ENCODE measurements at places on chromosomes 3 and 15.

DNA sequence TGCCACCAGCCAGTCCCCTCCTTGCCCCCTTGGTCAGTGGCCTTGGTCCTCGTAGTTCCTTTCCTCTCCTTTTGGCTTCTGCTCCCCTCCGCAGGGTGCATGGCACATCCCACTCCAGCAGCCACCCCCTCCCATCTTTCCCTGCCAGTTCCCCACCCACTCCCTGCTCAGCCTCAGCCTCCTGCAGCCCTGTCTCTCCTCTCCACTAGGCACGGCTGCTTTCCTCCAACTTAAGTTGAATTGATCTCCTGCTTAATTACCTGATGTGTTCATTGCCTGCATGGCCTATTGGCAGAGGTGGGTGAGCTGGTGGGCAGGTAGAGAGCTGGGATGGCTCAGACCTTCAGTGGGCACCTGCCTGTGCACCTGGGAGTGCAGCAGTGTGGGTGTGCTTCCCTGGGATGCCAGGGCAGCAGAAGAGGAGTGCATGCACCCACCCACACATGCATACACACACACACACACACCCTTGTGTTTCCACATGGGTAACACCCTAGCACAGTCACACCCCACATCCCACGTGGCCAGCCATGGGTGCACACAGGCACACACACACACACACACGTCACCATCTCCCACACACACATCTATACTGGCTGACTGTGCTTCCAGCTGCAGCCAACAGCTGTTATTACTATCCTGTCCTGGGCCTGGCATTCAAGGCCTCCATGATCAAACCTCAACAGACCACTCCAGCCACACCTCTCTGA lies 30.9 kb downstream of the C3orf18 start:
- DNase-seq, result no peak

GRCh38 chr15:69482686-69483256 lies 30.2 kb downstream of the RPLP1 start:
- no peak for DNase-seq

DNA sequence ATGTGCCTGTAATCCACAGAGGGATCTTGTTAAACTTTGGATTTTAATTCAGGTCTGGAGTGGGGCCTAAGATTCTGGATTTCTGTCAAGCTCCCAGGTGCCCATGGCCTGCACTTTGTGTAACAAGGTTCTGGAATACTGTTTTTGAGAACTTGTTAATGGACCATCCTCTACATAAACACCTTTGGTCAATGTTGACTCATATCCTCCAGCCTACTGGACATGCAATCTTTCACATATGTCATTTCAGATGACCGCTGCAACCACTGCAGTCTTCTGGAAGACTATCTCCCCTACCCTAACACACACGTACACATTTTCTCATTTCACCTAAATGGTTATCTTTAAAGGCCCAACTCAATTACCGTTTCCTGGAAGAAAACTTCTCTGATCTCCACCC lies 302.1 kb upstream of the TPRG1 start:
- no peak for DNase-seq

DNA sequence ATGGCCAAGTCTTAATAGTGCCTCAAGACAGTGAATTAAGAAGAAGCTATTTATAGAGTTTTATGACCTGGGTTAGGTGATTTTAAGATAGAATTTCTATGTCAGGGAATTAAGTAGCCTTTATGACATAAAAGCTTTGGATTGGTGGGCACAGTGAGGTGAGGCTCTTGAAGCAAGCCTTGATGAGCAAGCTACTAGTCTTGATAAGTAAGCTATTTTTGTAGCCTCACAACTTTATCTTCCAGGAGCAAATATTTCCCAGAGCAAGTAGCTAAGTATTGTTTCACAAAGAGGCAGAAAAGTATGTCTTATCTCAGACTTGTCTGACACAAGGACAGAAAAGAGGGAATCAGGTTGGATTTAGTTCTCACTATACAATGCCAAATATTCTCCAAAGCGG lies 491.7 kb upstream of the RASGRP1 start:
- no peak for DNase-seq

GRCh38 chr15:50750227-50750705 lies 15.2 kb downstream of the SPPL2A start:
- no peak for DNase-seq

DNA sequence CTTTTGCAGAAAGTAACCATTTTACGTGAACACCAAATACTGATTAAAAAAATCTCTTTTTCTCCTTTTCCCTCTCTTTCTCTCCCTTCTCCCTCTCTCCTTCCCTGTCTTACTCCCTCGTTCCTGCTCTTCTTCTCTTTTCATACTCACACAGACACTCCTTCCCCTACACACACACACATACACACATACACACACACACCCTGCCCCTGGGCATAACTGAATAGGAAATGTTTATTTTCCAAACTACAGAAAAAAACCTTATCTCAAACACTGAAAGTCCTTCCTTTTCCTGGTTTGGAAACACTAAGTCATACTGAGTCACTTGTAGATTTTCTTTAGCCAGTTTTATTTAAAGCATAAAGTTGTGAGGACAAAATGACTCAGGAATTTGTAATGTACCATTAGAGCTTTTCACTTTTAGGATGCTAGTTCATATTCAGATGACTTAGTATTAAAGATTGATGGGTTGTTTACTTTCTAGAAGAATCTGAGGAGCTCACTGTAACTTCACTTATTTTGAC lies 62.4 kb downstream of the MBNL1 start:
- peak; percentile 57 for DNase-seq

DNA sequence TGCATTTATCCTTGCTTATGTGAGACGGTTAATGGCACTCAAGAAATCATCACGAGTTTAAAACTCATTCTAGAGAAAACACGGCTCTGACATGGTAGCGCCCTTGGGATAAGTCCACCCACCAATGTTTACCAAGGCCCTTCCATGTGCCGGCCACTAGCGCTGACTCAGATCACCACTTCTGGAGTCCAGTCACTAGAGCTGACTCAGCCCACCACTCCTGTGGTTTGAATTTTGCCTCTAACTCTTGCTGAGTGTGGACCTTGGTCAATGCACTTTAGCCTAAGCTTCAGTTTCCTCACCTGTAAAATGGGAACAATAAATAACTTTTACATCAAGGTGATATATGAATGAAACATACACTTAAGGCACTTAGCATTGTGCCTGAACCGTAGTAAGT lies 358.4 kb upstream of the PROK2 start:
- DNase-seq, result no peak

- DNase-seq, result peak; percentile 92
Measured at GRCh38 chr3:157248590-157249422, 88.9 kb upstream of the CCNL1 start.

GRCh38 chr3:49869525-49870126 lies at the start of gene CAMKV:
Gene CAMKV, minus strand, starts transcription at chr3:49869906. Its CDS starts 7,518 bp downstream, at chr3:49862388.
- DNase-seq, result no peak

DNA sequence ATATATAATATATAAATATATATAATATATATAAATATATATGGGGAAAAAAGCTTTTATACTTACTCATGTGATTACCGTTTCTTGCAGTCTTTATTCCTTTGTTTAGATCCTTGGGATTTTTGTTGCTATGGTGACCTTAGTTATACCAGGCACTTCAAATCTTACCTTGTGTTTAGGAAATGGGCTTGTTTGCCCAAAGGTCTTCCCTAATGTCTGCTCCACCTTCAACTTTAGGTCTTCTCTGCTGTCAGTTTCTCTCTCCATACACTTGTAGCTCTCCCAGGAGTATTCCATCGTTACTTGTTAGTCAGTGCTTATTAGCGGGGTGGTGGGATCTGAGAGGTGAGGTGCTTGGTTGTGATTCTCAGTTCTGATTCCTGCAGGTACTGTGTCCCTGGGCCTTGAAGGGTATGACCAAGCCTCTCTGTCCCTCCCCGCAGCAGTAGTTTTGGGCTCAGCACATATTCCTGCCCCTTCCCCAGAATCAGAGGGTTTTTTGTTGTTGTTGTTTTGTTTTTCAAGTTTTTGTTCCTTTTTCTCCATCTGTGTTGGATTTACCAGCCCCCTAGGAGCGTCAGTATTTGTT lies 9.6 kb upstream of the LAMP3 start:
- DNase-seq, result no peak

DNA sequence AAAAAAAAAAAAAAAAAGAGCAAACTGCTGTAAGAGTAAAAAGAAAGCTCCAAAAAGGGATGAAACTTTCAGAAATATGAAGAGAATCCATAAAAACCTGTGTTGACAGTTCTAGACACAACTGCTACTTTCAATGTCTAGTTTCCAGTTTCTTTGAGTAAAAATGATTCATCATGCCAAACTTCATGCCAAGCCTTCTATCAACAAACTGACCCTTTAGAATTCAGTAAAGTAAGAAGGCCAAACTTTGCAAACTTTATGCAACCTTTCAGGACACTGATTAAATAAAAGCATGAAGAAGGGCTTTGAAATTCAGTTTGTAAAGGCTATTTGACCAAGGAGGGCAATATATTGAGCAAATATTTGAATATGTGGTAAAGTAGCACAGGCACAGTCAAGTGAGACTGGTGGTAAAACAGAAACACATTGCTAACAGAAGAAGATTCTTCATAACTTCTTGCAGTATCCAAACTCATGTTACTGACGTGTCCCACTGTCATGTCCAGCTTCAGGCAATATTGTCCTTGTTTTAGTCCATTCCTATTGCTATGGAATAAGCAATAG lies 56.3 kb upstream of the CFAP20DC start:
- peak; percentile 36 for DNase-seq

DNA sequence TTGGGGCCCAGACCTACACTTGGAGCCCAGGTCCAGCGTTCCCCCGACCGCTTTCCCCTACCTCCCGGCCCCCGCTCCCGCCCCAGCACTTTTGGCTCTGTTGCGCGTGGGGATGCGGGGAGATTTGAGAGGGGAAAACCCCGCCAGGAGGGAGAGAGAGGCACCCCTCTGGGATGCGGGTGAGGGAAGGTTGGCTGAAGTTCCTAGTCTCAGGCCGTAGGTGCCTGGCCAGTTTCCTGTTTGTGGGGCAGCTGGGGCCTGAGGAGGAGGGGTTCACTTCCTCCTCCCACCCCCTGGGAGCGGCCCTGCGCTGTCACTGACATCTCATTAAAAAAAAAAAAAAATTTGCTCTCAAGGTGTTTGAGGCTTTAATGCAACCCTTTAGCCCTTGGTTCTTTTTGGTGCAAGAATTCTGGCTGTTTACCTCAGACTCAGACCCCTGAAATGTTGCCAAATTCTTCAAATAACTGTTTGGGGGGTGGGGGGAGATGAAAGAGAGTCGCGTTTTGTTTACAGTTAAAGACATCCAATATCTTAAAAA lies 2.6 kb downstream of the FAM43A start:
- peak; percentile 45 for DNase-seq

DNA sequence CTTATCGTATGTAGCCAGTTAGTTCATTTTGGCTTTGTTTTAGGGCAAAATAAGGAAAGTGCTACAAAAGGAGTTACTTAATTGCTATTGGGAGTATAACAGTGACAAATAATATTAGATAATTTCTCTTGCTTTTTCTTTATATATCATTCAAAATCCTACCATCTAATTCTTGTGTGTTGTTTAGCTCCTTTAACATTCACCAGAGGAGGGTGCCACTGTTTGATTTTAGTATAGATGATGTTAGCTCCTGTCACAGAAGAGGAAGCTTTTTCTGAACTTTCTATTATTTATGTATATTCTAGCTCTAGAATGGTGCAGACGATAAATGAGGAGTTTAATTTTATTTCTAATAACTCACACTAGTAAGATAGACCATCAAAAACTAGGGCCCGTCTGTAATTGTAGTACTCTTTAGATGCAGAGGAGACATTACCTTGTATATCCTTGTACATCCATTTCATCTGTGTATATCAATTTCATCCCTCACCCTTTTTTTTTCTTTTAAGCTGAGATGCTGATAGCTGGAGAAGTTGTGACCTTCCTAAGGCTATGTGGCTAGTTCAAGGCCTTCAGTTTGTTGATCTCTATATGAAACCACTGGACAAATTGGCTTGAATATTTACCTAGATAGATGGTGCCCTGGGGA lies 3.0 kb downstream of the PPM1L start:
- no peak for DNase-seq

DNA sequence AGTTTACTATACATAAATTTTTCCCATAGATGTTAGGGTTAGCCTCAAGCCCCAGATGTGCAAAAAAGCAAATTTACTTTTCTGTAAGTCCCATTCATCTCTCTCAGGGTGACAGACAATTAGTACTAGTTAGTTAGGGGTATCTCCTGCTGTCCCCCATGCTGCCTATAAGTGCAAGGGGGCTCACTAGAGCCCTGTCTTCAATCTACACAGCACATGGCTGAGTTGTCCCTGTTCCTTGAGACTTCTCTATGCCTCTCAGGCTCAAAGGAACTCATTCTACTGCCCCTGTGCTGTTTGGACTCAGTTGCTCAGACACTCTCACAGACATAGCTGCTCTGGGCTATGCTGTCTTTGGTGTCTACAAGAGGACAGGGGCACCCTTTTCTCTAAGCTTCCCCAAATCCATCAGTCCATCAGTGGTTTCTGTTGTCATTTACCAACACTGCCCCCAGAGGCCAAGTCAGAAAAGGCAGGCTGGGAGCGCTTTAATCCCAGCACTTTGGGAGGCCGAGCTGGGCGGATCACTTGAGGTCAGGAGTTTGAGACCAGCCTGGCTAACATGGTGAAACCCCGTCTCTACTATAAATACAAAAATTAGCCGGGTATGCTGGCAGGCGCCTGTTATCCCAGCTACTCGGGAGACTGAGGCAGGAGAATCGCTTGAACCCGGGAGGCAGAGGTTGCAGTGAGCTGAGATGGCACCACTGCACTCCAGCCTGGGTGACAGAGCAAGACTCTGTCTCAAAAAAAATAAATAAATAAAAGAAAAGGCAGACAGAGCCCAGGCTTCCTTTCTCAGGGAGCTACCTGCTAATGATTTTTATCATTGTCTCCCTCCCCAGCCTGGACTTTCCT lies 31.4 kb upstream of the PRTG start:
- DNase-seq, result no peak

DNA sequence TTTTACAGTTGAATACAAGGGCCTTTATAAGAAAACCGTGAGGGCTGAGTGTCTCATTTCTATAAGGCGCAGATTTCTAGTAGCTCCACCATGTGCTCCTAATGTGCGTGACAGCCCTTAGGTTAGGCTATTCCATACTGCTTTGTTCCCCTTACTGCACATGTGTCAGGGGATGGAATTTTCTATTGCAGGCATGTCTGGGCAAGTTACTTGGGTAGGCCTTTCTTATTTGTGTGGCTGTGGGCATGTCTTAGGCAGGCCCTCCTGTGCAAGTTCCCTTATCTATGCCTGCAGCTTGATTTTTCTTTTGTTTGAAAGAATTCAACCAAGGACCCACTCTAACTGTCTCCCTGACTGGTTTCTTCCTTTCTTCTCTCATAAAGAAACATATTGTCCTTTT lies 434.2 kb upstream of the CNTN3 start:
- no peak for DNase-seq

DNA sequence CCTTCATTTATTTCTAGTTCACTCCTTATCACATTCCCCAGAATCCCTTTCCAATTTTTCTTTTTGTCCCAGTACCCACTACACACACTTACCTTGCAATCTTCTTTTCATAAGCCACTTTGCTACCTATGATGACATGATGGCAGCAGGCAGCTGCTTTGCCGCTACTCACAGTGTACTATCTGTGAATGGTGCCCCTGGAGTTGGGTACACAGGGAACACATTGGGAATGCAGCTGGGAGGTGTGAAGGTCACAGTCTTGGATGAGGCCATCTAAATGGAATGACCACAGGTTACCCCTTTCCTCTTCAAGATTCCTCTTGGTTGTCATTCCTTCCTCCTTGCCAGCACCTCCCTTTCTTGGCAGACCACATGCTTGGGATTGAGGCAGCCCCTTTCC lies 20.8 kb upstream of the TNIK start:
- no peak for DNase-seq
